CD4-positive, alpha-beta T cell treated with Interleukin-17A for 4 hours (primary cell): ENCODE measurements at places on chromosomes 5 and 9.

- no peak for DNase-seq
Observed at GRCh38 chr9:136668983-136669790, 6.5 kb downstream of the EGFL7 start.

- DNase-seq, result no peak
Observed at GRCh38 chr5:97452646-97453045, 269.6 kb upstream of the RIOK2 start.

- DNase-seq, result no peak
Observed at GRCh38 chr9:14525856-14526255, 167.4 kb downstream of the ZDHHC21 start.

- DNase-seq, result no peak
Observed at GRCh38 chr5:41143131-41143901, 70.0 kb downstream of the C6 start.

GRCh38 chr9:7489036-7489435, 310.5 kb downstream of the DMAC1 start:
- DNase-seq, result no peak

GRCh38 chr5:62909326-62909725, 330.7 kb downstream of the LRRC70 start:
- DNase-seq, result no peak

- peak; percentile 80 for DNase-seq
Observed at GRCh38 chr9:111597852-111598732, 1.4 kb downstream of the PTGR1 start.

GRCh38 chr9:104278929-104279496, 184.9 kb downstream of the SMC2 start:
- no peak for DNase-seq

DNA sequence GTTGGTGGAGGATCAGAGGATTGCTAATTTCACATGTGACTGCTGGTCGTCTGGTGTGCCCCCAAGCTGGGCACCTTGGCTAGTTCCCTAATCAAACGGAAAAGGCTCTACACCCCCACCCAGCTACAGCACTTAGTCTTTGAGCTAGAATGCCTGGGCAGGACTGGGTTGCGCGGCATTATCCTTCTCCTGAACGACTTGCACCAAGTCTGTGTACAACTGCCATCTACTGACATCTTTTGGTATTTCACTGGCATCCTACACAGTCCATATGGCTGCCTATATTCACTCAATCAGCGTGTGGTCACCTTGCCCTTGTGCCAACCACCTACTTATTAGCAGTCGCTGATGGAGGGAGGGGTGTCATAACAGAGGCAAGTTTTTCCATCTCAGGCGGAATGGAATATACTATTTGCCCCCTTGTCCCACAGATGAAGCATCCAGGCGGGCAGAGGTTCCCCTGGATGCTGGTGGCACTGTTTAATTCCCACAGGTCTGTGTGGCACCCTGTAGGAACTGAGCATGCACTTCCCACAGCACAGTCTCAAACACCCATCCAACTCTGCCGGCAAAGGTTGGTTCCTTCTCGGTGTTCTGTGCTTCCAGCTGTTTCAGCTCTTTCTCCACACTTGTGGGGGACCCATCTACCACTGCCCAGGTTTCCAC, 150.1 kb downstream of the OSTF1 start:
- DNase-seq, result peak; percentile 54

DNA sequence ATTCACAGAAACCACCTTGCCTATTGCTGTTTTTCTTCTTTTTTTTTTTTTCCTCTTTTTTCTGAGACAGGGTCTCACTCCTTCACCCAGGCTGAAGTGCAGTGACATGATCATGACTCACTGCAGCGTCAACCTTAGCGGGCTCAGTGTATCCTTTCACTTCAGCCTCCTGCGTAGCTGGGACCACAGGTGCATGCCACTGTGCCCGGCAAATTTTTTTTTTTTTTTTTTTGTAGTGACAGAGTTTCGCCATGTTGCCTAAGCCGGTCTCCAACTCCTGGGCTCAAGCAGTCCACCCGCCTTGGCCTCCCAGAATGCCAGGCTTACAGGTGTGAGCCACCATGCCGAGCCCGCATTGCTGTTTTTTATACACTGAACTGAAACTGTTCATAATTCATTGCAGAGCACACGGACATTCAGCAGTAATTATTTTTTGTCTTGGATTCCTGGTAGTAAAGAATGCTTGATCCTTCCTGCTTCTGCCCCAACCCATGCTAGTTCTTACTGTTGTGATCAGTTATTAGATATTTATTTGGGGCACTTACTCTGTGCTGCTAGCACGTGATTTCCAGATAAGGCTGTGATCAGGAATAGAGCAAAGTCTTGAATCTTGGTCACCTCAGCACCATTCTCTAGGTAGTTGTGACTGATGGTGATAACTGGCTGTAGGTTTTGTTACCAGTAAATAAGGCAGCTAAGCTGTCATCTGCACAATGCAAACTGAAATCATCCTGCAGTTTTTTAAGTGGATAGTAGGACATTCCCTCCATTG, 14.0 kb downstream of the MAP3K1 start:
- peak; percentile 78 for DNase-seq

DNA sequence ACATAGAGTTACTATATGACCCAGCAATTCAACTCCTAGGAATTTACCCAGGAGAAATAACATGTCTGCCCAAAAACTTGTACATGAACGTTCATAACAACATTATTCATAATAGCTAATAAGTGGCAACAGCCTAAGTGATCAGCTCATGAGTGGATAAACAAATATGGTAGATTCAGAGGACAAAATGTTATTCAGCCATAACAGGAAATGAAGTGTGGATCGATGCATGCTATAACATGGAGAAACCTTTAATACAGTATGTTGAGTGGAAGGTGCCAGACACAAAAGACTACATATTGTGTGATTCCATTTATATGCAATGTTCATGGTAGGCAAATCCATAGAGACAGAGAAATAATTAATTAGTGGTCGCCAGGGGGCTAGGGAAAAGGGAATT, 22.3 kb upstream of the NR3C1 start:
- DNase-seq, result no peak

DNA sequence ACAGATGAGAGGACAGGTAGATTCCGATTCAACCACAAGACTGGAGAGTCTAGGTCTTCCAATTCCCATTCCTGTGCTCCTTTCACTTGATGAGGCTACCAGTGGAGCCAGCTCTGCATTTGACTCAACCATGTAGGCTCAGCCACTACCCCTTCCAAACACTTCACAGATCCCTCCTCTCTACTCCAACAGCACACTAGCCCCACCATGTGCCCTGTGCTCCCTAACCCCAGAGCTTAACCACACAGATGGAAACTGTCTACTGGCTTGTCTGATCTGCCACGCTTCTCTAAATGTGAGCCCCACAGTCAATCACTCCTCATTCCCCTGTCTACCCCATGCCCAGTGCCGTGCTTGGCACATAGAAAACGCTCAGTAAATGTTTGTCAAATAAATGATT, 508.2 kb downstream of the CDK5RAP2 start:
- no peak for DNase-seq

- DNase-seq, result no peak
Observed at GRCh38 chr5:172885597-172886340, 51.7 kb downstream of the ERGIC1 start.

DNA sequence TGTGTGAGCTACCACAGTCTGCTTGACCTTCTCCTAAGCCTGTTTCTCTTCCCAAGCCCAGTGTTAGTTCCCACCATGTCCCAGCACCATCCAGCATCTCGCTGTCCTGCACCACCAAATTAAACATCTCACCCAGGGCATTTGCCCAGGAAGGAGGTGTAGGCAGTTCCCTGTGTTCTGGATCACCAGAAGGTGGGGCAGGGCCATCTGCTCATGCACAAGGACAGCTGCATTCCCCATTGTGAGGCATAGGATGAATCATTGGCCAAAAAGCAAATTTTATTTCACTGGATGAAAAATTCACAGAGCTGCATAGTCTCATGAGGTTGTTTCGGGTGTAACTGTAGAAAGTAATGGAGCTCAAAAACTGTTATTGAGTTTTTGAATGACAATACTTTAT, 89.5 kb upstream of the GRIA1 start:
- no peak for DNase-seq

DNA sequence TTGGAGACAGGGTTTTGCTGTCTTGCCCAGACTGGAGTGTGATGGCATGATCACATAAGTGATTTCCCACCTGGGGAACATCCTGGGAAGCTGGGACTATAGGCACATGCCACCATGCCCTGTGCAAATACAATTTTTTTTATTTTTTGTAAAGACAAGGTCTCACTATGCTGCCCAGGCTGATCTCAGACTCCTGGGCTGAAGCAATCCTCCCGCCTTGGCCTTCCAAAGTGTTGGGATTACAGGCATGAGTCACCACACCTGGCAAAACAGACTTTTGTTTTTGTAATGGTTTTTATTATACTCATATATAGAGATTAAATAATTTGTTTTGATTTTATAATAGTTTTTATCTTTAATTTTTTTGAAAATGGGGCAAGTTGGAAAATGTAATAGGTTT, 14.7 kb downstream of the DNAJC25 start:
- DNase-seq, result no peak

DNA sequence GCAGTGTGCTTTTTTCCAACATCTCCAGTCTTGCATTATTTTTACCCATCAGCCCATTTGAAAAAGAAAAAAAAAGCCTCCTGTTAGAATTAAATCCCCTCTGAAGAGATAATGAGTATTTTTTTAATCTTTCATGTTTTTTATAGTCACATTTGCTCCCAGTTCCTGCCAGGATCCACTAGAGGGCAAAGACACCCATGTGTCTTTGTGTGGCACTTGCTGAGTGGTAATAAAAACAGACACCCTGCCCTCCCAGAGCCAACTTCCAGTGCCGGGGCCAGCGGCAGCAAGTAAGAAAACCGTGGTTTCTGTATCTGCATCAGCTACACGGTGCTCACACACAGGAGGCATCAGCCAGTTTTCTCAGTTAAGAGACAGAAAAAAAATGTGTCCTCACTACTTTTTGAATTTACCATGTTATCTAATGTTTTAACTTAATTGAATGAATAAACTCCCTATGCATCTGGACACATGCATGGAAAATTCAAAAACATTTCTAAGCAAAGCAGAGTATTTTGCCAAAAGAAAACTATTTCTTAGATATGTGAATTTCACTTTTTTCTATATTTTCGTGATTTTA, 70.2 kb upstream of the PLEKHG4B start:
- DNase-seq, result no peak

DNA sequence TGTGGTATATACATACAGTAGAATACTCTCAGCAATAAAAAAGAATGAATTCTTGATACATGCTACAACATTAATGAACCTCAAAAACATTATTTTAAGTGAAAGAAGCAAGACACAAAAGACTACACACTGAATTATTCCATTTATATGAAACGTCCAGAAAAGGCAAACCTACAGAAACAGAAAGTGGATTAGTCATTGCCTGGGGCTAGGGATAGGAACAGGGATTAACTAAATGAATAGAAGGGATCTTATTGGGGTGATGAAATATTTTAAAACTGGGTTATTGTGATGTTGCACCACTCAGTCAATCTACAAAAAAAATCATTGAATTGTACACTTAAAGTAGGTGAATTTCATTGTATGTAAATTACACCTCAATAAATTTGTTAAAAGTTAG, 326.7 kb downstream of the PIK3R1 start:
- DNase-seq, result no peak

DNA sequence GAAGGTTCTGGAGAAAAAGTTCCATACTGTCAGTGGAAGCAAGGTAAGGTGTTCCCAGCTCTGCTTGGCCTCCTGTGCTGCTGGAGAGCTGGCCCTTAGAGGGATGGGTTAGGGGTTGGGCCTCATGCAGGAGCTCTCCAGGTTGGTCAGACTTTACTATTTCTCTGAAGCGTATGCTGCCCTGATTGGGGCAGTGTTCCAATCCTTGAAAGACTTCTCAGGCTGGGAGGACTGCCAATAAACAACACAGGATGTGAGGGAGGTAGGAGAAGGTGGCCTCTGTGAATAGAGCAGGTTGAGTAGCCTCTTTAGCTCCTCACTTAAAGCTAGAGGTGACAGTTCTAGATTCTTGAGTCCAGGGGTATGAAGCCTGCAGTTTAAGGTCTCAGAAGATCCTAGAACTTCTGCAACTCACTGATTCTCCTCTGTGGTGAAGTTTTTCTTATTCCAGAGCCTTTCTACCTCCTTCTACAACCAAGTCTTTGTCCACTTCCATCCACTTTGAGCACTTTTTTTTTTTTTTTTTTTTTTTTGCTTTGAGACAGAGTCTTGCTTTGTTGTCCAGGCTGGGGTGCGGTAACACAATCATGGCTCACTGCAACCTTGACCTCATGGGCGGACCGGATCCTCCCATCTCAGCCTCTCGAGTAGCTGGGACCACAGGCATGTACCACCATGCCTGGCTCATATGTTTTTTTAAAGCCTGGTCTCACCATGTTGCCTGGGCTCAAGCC, 3.0 kb downstream of the HNRNPAB start:
- DNase-seq, result no peak

DNA sequence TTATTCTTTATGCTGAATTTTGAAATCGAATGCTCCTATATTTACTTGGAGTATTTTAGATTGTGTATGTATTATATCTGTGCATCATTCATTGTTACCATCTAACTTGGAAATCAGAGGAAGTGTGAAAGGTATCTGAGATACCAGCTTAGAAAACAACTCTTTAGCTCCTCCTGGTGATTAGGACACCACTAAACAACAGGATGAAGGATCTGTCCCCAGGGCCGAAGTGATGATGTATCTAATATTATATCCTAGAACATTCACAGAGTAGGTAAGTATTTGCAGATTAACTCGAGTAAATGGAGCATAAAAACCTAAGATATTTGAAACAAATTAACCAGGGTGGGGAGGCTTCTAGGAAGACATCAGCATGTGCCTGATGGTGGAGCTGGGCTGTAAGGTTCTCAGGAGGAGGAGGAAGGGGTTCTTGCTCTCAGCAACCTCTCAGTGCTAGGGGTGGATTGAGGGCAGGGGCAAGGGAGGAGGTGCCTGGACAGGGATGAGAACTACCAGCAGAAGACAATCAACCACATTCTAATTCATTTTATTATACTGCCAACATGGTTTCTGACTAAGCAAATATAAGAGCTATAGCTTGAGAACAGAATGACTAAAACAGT, 2.6 kb upstream of the NFIL3 start:
- no peak for DNase-seq

DNA sequence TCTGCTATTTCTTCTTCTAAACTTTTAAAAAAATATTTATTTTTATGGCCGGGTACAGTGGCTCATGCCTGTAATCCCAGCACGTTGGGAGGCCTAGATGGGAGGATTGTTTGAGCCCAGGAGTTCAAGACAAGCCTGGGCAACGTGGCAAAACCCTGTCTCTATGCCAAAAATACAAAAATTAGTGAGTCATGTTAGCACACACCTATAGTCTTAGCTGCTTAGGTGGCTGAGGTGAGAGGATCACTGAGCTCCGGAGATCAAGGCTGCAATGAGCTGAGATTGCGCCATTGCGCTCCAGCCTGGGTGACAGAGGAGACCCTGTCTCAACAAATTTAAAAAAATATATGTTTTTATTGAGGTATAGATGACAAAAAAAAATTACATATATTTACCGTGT, 5.6 kb downstream of the AP3S1 start:
- no peak for DNase-seq

GRCh38 chr9:95791286-95791685, 84.2 kb upstream of the ERCC6L2 start:
- no peak for DNase-seq
